ENCODE measurements at places on chromosomes 2 and 18.

DNA sequence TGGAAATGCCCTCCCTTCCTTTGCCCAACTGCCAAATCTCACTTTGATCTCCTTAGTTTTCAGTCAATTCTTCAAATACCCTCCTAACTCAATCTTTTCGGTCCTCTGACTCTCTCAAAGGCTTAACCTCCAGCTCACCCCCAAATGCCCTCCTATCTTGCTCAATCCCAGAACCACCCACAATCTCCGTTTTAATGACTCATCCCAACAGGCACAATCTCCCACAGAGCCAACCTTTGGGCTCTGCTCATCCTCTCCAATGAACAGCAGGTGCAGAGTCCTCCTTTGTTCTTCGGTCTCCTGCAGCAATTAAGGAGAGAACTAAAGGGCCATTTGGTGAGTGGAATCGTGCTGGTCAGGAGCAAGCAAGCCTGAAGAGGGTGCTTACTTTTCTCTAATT is 366.1 kb upstream of the CRIM1 start:
- DNase-seq = no peak

GRCh38 chr2:16817305-16818202 is 151.9 kb upstream of the CYRIA start:
- DNase-seq = no peak

GRCh38 chr2:10905006-10905861 is 6.5 kb upstream of the KCNF1 start:
- no peak for DNase-seq

GRCh38 chr2:79994161-79994560 is 310.4 kb downstream of the LRRTM1 start:
- DNase-seq = no peak

DNA sequence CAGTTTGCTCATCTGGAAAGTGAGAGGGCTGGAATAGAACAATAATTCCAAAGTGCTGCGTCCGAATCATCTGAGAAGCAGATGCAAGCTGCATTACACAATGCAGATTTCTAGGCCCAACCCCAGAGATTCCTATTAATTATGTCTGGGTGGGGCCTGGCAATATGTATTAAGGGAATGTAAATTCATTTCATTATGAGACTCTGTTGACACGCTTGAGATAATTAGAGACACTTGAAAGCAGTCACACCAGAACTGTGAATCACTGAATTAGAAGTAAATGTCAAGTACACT is 54.7 kb upstream of the HK2 start:
- no peak for DNase-seq

DNA sequence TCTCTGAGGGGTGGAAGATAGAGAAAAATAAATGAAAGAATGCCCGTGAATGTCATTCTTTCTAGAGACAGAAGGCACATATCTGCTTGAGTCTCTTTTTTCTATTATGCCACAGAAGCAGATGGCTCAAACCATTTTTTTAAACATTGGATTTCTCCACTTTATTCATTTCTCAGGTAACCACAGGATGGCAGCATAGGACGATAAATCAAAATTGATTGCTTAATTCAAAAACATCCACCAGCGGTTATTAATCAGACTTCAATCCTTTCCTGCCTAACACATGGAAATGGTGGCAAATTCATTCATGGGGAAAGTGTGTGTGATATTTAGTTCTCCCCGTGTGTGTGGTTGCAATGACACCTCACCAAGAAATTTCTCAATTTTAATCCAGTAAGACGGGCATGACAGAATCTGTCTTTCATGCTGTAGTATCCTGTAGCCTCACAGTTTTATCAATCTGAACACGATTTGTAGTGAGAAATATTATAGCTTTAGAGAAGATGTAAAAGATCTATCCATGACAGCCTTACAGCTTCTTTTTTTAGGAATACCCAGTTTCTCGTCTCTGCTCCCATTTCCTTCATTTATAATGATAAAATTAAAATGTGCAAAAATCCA is 72.2 kb downstream of the DSC3 start:
- DNase-seq = no peak

DNA sequence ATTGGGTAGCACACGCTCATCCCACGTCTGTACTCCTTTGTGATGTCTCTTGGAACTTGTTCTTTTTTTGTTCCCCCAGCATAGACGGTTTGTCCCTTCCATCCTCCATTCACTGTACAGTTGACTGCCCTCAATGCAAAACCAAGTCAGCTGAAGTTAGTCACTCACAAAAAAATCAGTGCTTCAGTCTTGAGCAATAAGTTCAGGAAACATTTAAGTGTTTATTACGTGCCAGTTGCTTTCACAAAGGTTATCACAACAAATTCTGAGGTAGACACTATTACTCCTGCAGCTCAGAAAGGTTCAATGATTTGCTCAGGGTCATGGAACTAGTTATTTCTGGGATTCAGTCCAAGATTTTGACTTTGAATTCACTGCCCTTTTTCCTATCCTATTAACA is 102.2 kb downstream of the PDE1A start:
- no peak for DNase-seq
